ENCODE measurements at places on chromosomes 6 and 20.
A peak's percentile ranks its signal among the peaks of the same experiment; 100 is the strongest.

DNA sequence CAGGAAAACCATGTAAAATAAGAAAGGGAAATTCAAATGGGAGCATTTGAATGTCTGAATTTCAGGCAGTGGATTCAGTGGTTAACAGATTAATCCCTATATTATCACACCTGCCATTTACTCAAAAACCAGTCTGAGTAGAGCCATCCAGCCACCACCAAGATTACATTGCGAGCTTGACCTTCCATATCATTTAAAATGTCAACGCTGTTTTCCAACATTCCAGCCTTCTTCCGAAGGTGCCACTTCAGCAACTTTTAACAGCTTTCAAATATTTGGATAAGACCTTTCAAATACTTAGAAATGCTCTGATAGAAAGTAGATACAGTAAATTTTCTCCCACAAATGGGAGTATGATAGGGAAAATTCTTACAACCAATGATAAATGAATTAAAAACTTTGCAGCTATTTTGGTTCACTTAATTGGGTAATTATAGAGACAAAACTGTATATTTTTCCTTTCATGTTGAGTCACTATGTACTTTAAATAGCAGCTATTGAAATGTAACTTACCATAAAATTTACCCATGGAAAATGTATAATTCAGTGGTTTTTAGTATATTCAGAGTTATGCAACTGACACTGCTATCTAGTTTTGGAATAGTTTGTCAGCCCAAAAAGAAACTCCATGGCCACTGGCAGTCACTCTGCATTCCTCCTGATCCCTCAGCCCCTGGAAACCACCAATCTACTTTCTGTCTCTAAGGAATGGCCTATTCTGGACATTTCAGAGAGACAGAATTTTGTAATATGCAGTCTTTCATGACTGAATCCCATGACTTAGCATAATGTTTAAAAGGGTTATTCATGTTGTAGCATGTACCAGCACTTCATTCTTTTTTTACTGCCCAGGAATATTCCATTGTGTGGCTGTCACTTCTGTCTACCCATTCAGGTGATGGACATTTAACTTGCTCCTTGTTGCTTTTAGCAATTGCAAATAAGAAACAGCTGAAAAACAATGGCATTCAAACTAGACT, 21.5 kb downstream of the EZR start:
- no peak for DNase-seq

- DNase-seq = no peak
Observed at GRCh38 chr6:1271071-1271763, 40.7 kb upstream of the FOXQ1 start.

GRCh38 chr6:159043251-159043650, 1.5 kb downstream of the TAGAP start:
- DNase-seq = peak; percentile 77

DNA sequence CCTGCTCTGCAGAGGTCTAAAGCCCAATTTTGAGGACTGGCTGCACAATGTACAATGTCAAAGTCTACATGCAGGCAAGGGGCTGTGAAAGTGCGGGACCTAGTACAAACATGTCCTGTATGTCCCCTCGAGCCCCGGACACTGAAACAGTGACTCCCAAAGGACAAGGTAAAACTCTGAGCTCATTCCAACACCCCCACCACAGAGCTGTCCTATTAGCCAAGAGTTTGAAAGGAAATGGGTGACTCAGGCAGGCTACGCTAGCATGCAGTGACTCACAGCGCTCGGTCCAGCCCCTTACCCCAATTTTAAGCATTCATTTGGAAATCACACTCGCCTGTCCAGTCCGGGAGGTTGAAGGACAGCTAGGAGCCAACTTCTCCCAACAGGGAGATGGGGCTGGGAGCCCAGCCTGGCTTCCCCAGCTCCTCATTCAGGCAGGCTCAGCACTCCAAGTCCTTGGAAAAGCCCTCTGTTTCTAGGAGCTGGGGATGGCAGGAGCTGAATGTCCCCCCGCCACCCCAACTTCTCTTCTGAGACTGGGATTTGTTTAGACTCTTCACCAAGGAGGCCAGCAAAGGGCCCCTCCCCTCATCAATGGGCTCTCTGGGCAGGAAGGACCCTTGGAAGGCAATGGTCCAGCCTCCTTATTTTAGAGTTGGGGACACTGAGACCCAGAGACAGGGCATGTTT, 3.9 kb downstream of the SDC4 start:
- no peak for DNase-seq

GRCh38 chr6:155442562-155442961, 13.1 kb downstream of the NOX3 start:
- DNase-seq = no peak

DNA sequence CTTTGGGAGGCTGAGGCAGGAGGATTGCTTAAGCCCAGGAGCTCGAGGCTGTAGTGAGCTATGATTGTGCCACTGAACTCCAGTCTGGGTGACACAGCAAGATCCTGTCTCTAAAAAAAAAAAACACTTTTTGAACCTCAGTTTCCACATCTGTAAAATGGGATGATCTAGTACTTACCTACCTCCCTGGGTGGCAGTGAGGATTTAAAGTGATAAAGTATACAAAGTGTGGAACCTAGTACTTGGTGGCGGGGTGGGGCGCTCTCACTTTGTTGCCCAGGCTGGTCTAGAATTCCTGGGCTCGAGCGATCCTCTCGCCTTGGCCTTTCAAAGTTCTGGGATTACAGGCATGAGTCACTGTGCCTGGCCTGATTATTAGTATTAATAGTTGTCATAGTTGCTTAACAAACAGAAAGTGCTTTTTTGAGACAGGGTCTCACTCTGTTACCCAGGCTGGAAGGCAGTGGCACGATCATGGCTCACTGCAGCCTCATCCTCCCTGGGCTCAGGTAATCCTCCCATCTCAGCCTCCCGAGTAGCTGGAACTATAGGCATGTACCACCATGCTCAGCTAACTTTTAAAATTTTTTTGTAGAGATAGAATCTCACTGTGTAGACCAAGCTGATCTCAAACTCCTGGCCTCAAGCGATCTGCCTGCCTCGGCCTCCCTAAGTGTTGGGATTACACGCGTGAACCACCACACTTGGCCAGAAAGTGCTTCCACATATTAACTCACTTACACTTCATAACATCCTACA, 7.0 kb upstream of the PLTP start:
- DNase-seq = no peak

- no peak for DNase-seq
Observed at GRCh38 chr6:127518191-127518709, 885 bp downstream of the MTCL3 start.

DNA sequence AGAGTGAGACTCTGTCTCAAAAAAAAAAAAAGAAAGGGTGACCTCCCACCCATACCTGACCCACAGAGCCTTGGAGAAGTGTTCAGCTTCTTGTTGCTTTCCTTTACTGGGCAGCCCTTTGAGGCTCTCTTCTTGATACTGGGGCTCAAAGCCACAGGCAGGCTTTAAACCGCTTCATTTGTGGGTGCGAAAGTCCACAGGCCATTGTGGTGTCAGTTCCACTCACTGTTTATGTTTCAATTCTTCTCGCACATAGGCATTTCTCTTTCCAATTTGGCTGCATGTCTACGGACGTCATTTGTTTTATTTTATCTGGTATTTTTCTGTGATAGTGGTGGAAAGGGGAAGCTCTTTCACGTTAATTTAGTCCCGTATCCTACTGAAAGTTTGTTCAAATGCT, 34.6 kb downstream of the PPARD start:
- no peak for DNase-seq

DNA sequence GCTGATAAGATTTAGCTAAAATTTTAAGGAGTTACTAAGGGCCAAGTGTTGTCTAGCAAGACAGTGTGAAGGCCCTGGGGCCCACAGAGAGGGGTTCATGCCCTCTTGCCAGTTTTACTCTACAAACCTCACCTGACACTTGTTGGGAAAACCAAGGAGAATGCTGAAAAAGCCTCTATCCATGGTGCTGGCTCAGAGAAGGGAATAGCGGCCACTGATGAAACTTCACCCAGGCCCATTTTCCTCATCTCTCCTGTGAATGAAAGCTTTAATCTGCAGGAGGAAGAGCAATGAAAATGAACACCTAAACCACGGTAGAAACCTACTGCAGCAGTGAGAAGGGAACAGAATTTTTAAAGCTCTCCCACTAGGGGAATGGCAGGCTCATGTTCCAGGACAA, 317.3 kb upstream of the CNR1 start:
- no peak for DNase-seq

- DNase-seq = peak; percentile 64
Observed at GRCh38 chr6:138588805-138589434, 89.6 kb upstream of the NHSL1 start.

DNA sequence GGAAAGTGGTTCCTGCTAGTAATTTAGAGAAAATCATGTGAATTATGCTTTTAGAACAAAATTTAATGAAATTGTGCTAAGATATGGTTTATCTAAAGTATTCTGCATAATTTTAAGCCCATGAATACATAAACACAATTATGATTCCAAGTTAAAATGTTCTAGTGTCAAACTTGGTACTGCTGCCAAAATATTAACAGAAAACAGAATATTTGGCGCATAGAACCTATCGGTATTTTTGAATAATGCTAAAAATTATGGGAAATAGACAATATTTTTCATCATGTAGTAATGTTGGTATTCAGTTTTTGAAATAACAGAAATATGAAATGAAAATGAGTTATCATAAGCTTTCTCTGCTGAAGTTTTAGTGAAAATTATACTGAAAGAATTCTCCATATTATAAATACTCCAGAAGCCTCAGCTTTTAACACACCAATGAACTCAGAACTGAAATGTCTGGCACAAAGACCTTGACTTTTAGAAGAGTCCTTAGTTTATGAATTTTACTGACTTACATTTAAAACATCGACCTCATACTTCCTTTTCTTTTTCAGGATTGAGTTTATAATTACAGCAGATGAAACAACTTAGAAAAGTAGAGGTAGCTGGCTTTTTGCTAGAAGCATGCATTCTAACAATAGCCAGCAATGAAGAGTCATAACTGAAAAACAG, 1192.3 kb upstream of the GJE1 start:
- DNase-seq = no peak

GRCh38 chr6:143964674-143965081, 43.4 kb downstream of the PLAGL1 start:
- DNase-seq = no peak

DNA sequence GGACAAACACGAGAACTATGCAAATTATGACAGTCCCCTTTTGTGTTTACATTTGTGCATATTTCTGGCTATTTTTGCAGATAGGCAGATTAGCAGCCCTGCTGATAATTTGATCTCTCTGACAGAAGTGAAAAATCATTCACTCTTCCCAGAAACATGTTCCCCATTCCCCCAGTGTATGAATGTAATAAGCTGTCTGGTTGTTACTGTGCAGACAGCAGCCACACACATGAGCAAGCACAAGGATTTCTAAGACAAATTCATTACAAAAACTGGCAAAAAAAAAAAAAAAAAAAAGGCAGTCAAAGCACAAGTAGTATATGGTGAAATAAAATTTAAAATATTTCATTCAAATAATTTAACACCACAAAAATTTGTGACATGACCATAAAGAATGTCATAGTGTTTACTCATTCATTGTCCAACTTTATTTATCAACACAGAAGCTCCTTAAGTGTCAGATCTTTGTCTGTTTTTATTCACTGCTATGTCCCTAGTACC, 95.5 kb upstream of the VGLL2 start:
- DNase-seq = no peak

DNA sequence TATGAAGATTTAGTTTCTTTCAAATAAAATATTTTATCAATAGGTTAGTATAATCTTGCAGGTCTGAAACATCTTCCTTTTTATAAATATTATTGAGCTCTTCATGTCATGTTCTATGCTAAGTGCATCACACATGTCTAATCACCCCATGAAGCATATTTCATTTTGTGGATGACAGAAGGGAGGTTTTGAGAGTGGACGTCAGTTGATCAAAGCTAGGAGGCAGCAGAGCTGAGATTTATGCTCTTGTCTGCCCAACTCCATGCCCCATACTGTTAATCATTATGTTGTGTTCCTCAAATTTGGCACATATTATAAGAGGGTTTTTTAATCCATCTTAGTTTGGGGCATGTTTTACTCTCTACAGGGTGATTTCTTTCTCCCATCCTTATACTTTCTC, 22.7 kb downstream of the DSE start:
- DNase-seq = peak; percentile 10

- no peak for DNase-seq
Observed at GRCh38 chr6:143811501-143812157, 31.5 kb upstream of the LTV1 start.

DNA sequence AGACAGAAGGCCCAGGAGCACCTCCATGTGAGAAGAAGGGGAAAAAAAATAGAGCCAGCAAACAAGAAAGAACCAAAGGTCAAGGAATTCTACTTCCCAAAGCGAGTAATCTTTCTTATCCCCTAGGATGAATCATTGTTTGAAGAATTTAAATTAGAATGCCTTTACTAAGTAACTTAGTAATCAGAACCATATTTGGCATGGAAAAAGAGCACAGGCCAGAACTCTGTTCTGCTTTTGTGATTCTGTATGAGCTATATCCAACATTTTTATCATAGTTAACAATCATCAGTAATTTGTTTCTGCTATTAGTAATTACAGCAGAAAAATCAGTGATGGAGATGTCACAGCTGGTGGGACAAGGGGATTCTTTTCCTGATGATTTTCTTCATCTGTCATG, 228.8 kb upstream of the FAM83B start:
- DNase-seq = no peak

DNA sequence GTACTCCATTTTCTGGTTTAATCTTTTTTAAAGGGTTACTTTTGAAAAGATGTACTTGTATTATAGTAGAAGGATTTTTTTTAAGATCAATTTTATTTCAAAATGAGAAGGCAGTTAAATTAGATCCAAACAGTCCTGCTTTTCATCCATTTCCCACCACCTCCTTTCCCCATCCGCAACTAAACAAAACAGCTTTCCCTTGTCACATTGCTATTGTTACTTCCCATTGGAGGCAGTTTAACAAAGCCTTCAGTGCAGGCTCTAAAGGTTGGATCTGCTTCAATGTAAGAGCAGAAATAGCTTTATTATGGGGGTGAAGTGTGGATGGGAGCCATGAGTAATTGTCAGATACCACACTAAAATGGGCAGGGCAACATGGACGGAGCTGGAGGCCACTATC, 65.7 kb downstream of the LRRC1 start:
- no peak for DNase-seq

GRCh38 chr6:35552285-35552917, 39.7 kb upstream of the TULP1 start:
- DNase-seq = peak; percentile 72

- no peak for DNase-seq
Observed at GRCh38 chr6:118186672-118187567, 279.9 kb downstream of the SLC35F1 start.

- DNase-seq = no peak
Observed at GRCh38 chr6:93663111-93663510, 243.8 kb upstream of the EPHA7 start.

- no peak for DNase-seq
Observed at GRCh38 chr6:117685359-117685758, 10.1 kb downstream of the NUS1 start.

- DNase-seq = no peak
Observed at GRCh38 chr6:50185006-50185405, 135.3 kb upstream of the DEFB112 start.

- DNase-seq = no peak
Observed at GRCh38 chr6:106825156-106825555, 149.4 kb downstream of the CD24 start.

- no peak for DNase-seq
Observed at GRCh38 chr6:160419488-160419887, 71.3 kb downstream of the SLC22A3 start.

Data from CD4-positive, alpha-beta T cell treated with Interleukin-12 subunit alpha and Interleukin-12 subunit beta, for 1 hour (primary cell).